ENCODE measurements at places on chromosomes 5 and 9.

GRCh38 chr9:7318920-7319319, 480.7 kb downstream of the DMAC1 start:
- DNase-seq: no peak

DNA sequence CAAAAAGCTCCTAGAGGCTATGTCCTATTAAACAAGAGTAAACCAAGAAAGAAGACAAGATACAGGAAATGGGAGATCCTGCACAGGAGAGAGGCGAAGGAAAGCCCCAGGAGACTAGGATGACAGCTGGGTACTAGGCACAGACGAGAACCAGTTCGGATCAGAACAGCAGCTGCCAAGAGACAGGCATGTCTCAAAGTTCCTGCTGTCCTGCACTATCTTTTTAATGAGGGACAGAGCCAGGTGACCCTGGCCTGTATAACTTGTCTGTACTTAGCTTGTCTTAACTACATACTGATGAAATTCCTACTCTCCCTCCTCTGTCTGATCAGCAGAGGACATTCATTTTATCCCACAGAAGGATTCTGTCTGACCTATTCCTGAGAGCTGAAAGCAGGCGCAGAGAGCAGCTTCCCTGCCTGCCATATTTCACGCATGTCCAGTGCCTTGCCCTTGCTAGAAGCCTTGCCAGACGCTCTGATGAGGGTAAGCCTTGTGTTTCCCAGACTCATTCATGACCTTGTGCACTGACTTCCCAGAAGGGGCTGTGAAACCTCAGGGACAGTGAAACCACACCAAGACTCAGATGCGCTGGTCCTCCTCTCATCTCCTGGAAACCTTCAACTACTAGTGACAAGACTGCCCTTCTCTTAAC, 24.7 kb downstream of the TSC1 start:
- no peak for DNase-seq

- DNase-seq: no peak
Measured at GRCh38 chr5:170597109-170597751, 93.4 kb downstream of the KCNIP1 start.

- DNase-seq: no peak
Measured at GRCh38 chr5:170434966-170435605, 45.9 kb upstream of the KCNMB1 start.

DNA sequence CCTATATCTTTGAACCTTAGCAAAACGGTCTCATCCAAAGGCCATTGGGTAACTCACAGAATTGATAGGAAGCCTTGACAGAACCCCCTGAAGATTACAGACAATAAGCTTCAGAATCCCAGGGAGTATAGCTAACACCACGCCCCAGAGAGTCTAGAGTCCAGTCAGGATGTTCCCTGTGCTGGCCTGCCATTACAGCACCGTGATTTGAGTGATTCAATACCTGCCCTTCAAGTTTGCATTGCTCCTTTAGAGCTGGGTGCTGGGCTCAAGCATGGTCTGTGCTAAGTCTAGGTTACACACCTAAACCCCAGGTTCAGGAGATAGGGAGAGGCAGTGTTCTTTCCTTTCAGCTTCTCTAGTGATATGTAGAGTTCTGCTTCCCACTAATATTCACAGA, 90.5 kb downstream of the RASEF start:
- no peak for DNase-seq

GRCh38 chr9:35910613-35911359, 1.5 kb downstream of the SPAAR start:
- DNase-seq: no peak

GRCh38 chr9:126148994-126149393, 177.6 kb upstream of the MVB12B start:
- DNase-seq: no peak

GRCh38 chr9:105511446-105511845, 46.5 kb upstream of the FKTN start:
- DNase-seq: no peak

- DNase-seq: no peak
Measured at GRCh38 chr5:117131876-117132275, 557.3 kb upstream of the SEMA6A start.

GRCh38 chr5:150286820-150287219, 2.8 kb downstream of the CAMK2A start:
- no peak for DNase-seq

All from NCI-H1417 treated with DMSO at 0.1 percent for 48 hours (cell line).